ENCODE measurements at places on chromosomes 3 and 15.

DNA sequence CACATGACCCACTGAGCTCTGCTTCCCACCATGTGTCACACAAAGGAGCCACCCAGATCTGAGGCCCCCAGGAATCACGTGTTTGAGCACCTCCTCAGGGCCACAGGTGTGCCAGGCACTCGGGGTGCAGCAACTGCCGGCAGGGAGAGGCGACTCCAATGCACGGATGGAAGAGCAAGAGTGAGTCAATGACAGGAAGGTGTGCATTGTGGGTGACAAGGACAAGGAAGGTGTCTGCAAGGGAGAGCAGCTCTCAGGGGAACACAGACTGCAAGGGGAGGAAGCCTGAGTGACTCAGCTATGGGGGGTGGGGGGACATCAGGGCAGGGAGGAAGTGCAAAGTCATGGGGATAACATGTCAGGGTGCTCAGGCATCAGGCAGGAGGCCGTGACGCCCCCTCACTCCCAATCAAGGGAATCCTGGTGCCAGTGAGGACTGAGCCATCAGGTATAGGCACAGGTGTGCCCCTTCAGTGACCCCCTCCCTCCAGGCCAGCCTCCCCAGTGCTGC, 67.4 kb downstream of the NUP210 start:
- peak; percentile 10 for DNase-seq

GRCh38 chr3:61331929-61332552, 80.8 kb upstream of the FHIT start:
- no peak for DNase-seq

- peak; percentile 32 for DNase-seq
These were observed 29.3 kb downstream of the SLC4A7 start for GRCh38 chr3:27454914-27455313.

- peak; percentile 19 for DNase-seq
These were observed 60.1 kb downstream of the SLC12A1 start for GRCh38 chr15:48266024-48266689.

DNA sequence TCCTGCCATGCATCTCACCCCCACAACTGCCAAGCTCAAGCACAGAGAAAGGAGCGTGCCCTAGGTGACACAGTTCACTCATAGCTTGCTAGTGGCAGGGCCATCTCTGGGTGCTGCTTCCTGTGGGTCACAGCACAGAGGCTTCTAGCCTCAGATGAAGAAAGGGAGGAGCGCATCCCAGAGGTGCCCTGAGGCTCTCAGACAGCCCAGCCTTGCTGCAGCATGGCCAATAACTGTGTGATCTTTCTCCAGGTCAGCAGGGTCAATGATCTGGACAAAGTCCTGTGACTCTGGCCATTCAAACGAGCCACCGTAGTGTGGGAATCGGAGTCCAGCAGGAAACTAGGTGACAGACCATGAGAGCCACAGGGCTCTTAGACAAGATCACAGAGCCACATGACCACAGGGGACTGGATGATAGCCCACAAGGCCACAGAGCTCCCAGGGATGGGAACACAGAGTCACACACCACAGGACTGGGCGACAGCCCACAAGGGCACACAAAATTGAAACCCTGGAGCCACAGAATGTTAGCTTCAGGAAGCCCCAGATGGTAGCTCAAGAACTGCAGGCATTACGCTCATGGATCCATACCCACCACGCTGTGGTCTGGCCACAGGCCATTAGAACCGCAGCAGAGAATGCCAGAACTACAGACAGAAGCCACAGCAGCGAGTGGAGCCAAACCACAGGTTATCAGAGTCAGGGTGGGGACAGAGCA, 25.9 kb upstream of the GRIP2 start:
- peak; percentile 38 for DNase-seq

DNA sequence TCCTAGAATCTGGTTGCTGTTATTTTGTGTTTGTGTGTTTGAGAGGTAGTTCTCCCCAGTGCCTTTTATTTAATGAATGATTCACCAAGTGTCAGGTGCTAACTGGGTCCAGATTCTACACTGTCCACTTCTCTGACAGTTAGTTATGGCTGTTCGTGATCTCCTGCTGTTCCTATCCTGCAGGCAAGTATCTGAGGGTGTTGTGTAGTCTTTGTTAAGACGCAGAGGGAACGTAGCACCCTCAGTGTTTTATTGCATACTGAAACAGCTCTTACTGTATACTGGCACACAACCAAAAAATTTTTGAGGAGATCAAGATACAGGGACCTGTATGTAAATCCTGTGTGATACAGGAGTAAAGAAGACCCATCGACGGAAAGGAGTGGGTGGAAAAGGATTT, 1271.3 kb downstream of the ROBO1 start:
- no peak for DNase-seq
